ENCODE measurements at places on chromosomes 2 and 18.

GRCh38 chr18:57148263-57148662 is 1.4 kb downstream of the BOD1L2 start:
- DNase-seq, result no peak

DNA sequence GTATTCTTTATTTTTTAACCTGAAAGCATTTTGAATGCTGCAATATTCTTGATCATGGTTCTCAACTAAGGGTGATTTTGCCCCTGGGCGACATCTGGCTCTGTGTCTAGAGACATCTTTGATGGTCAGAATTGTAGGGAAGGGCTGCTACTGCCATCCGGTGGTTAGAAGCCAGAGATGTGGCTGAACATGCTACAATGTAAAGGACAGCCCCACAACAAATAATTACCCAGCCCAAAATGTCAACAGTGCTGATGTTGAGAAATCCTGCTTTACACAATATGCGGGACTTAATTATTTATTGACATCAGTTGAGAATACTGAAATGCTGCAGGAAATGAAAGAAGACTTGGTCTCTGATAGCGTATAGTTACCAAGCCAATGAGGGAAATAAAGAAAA is 37.5 kb upstream of the SERPINB2 start:
- DNase-seq, result no peak

GRCh38 chr2:55232863-55233657 is 572 bp downstream of the RPS27A start:
- no peak for DNase-seq

DNA sequence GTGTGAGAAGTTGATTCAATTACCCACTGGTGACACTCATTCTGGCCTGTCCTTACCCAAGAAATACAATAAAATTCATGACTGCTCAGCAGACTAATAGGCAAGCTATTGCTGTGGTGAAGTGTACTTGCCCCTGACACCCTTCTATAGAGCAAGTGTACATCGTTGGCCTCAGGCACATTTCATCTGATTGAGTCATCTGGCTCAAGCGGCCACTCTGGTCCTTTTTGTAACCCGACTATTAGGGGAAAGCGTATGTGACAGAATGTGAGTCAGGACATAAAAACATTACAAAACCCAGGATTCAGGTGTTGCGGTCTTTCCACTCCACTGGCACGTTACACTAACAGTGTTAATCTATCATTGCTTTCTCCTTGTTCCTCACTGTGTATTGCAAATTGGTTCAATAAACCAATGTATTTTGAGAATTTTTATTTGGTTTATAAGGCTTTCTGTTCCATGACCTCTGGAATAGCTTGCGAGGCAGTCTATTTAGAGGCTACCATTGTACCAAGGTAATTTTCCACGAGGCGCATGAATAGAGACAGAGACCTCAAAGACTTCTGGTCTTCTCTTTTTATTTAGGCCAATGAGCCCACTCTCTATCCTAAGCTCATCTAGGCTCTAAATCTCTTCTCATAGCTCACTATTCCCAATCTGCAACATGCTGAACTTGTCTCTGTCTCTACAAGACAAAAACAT is 10.2 kb upstream of the TTC32 start:
- no peak for DNase-seq

DNA sequence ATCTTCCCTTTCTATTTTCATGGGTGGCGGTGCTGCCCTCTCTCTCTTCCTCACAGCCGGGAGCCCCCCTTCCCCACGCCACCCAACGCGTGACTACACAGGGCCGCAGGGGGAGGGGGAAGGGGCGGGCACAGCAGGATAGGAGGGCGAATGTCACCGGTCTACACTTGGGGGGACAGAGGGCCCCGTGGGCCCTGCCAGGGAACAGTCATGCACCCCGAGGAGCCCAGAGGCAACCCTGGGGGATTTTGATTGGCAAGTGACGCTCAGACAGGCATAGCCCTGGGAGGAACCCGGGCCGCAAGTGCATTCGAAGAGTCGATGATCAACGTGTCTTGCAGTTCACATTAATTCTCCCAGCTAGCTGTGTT is 91.1 kb upstream of the ANKRD30BL start:
- no peak for DNase-seq

GRCh38 chr2:69151931-69152330 is 139.0 kb downstream of the ANTXR1 start:
- no peak for DNase-seq

DNA sequence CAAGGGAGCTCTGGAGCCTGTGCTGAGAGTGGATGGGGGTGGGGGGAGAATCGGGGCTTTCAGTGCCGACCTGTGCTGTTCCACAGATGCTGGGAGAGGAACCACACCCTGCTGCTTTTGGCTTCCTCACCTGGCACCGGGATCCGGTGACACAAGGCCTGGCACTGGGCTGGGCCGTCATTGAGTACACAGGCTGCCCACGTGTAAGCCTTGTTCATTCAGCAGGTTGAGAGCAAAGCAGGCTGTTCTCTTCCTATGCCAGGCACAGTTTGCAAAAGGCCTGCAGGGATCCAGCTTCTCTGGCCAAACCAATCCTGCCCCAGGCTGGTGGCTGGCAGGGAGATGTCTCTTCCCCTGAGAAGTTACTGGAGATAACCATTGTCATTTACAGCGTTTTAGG is 17.1 kb downstream of the TRIB2 start:
- DNase-seq, result no peak

DNA sequence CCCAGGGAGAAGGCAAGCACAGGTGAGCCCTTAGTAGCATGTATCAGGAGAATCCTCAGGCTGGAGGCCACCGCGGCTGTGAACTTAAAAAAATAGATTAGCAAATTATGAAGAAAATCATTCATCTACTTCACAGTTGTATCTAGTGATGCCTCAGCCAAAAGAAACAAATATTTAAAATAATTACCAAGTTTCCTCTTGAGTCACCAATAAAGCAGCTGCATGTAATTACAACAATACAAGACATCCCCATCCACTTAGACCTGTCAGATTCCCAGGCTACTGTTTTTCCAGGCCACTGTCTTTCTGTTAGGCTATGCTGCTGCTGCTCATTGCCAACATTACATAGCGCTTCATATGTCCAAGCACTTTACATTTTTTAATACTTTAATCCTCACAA is 54.6 kb upstream of the PHLPP1 start:
- no peak for DNase-seq

DNA sequence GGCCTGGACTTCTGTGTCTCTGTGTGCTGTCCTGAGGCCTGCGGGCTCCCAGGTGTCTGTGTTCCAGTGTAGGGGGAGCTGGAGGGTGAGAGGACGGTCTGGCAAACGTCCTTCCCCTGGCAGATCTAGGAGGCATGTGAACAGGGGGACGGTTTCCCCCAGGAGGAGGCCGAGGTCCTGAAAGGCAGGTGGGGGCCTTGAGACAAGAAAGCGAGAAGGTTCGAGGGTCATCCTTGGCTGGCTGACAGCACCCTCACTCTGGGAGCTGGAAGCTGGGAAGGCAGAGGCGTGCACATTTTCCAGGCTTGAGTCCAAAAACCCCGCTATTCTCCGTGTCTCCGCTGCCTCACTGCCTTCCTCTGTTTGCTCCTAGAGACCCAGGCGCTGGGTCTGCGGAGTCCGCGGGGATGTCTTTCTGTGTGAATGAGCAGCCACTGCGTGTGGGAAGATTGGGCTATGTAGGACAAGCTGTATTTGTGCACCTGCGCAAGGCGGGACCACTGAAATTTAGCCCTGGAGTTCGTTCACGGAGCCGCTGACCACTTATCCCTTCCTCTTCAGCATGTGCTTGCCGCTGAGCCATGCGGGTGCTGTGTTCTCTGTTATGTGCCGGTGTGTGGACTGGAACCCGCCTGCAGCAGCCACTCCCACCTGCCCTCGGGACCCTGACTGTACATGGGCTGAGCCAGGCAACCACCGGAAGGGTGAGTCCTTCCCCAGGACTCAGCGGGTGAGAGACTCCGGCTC is 43.7 kb downstream of the TWIST2 start:
- no peak for DNase-seq

DNA sequence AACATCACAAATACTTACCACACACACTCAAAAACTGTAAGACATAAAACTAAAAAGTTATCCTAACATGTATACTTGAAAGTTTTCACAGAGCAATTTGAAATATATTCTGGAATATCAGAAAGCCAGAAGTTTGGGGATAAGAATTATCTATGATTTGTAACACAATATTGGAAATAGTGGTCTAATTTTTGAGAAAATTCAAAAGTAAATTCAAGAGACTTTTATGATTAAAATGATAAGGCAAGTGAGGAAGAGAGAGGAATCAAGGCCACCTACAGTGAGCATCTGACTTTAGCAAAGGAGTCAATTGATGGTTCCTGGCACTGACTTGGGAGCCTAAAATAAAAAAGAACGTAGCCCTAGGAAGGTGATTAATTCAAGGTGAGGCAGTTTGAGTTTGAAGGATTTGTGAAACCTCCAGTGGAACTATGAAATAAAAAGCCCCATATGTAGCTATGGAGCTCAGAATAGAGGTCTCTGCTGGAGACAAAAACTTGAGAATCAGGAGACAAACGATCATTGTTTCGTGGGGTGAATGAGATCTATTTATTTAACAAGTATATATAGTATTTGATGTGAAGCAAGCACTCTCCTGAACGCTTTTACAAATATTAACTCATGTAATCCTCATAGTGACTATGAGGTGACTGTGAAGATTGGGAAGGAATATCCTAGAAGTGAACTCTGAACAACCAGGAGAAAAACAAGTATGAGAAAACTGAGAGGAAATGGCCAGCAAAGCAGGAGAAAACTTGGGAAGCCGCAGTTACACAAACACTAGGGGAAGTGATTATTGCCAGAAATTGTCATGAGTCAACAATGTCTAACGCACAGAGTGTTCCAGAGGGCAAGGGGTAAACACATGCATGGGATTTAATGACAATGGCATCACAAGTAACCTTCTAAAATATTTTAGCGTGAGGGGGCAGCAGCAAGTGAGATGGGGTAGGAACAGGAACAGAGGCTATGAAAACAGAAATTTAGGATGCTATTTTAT is 12.8 kb downstream of the TFPI start:
- DNase-seq, result peak; percentile 86

DNA sequence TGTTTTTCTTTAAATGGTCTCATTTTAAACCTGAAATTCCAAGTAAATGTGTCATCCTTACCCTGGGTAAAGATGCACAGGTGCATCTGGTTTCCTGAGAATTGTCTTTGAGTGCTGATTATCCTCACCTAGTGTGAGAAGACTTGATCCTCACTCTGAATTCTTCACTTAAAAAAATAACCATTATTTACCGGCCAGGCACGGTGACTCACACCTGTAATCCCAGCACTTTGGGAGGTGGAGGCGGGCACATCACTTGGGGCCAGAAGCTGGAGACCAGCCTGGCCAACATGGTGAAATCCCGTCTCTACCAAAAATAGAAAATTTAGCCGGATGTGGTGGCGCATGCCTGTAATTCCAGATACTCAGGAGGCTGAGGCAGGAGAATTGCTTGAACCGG is 9.9 kb upstream of the WNT6 start:
- DNase-seq, result no peak
